Suprapubic skin (tissue), 4 donors: ENCODE measurements at places on chromosomes 6 and 20.
A peak's percentile ranks its signal among the peaks of the same experiment; 100 is the strongest.

GRCh38 chr6:161624111-161624510, 350.2 kb upstream of the AGPAT4 start:
- H3K4me1 ChIP-seq = no peaks in the 10 kb centered on the region
- H3K27me3 ChIP-seq = no peaks in the 10 kb centered on the region
- H3K4me3 ChIP-seq = no peak overlapping the region
- no peak overlapping the region for H3K27ac ChIP-seq

DNA sequence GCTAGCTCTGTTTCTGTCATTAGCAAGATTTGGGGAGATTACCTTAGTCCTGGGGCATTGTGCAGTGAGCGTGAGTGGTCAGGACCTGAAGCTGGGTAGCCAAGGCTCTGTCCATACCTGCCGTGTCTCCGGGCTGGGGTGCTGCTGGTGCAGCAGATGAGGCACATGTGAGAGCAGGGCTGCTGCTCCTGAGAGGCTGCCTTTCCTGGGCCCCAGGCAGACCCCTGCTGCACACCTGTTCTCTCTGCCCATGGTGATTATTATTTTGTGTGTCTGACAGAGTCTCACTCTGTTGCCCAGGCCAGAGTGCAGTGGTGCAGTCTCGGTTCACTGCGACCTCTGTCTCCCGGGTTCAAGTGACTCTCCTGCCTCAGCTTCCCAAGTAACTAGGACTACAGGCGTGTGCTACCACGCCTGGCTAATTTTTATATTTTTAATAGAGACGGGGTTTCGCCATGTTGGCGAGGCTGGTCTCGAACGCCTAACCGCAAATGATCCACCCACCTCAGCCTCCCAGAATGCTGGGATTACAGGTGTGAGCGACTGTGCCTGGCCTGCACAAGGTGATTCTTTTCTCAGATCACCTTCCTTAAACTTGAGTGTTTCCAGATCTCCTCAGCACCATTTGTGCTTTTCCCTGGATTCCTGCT, 36.8 kb upstream of the IRF4 start:
- H3K27ac ChIP-seq = no peak overlapping the region
- H3K36me3 ChIP-seq = peaks cover 7% of the 10 kb centered on the region
- H3K4me1 ChIP-seq = no peaks in the 10 kb centered on the region
- H3K27me3 ChIP-seq = no peaks in the 10 kb centered on the region
- no peak for DNase-seq
- no peak overlapping the region for H3K4me3 ChIP-seq

DNA sequence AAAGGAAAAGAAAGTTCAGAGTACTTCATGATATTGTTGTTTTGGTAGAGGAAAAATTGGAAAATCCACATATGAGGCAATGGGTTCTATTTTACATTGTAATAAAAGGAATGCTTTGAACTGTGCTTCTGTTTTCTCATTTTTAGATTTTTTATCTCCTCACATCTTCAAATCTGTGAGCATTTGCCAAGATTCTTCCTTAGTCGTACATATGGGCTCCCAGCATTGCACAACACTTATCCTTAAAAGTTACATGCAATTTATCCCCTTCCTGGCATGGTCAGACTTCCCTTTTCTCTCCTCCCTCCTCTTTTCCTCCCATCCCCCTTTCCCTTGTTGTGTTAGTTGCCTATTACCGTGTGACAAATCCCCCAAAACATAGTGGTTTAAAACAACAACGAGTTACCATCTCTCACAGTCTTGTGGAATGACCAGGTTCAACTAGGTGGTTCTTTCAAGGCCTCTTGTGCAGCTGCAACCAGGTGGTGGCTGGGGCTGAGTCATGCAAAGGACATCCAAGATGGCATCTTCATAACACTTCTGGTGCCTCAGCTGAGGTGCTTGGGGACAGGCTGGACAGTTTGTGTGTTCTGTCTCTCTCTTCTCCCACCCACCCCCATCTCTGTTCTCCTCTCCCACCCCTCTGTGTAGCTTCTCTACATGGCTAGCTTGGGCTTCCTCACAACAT, 68.7 kb downstream of the TXNDC5 start:
- DNase-seq = no peak
- H3K4me3 ChIP-seq = no peak overlapping the region
- H3K36me3 ChIP-seq = no peaks in the 10 kb centered on the region
- no peaks in the 10 kb centered on the region for H3K27me3 ChIP-seq

GRCh38 chr6:149012040-149012545, 265.3 kb downstream of the UST start:
- H3K36me3 ChIP-seq = no peaks in the 10 kb centered on the region
- DNase-seq = no peak
- no peak overlapping the region for H3K27ac ChIP-seq
- H3K27me3 ChIP-seq = no peaks in the 10 kb centered on the region
- no peak overlapping the region for H3K4me3 ChIP-seq

DNA sequence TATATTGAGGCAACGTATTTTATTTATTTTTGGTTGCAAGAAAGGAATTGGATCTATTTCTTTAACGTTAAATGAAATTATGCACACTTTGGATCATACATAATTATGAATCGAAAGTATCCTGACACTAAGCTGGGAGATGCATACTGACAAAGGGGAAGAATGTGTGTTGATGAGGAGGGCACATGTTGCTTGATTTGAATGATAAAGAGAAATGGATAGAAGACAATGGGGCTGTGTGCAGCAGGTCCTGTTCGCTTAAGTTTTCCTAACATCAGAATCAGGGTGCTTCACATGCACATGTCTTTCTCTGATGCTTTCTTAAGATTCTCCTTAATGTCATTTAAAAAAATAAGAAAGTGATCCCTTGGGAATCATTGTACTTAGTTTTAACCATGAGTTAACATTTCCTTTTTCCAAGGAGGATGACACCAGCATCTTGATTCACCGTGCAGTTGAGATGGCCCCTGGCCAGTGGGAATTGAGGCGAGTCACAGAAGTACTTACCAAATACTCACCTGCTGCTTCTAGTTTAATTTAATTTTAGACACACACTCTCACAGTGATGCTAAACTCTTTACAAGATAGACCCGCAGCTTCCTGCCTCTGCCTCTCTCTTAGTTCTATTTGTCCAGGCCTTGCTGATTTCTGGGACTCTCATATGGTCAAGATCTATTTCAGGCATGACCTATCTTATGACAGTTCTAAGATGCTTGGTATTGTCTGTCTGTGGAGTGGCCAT, 116.5 kb downstream of the CLIC5 start:
- no peak overlapping the region for H3K27ac ChIP-seq
- H3K4me1 ChIP-seq = peaks cover 7% of the 10 kb centered on the region
- H3K36me3 ChIP-seq = no peaks in the 10 kb centered on the region
- H3K4me3 ChIP-seq = no peak overlapping the region

DNA sequence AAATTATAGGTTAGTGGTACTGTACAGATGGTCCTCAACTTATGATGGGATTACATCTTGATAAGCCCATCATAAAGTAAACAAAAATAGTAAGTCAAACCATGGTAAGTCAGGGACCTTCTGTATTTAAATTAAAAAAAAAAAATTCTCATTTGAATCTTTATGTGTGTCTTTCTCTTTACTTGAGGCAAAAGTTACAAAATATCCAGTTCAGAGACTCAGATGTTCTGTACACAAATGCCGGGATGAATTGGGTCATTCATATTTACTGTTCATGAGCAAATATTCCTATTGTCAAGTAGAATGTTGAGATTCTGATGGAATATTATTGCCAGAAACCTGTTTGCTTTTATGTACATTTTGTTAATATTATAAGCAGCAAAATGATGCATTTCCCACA, 13.4 kb downstream of the PHACTR2 start:
- no peak overlapping the region for H3K27ac ChIP-seq
- H3K27me3 ChIP-seq = no peaks in the 10 kb centered on the region
- peaks cover 18% of the 10 kb centered on the region for H3K4me1 ChIP-seq
- DNase-seq = no peak
- H3K4me3 ChIP-seq = no peak overlapping the region

- no peaks in the 10 kb centered on the region for H3K27me3 ChIP-seq
- DNase-seq = no peak
- H3K36me3 ChIP-seq = no peaks in the 10 kb centered on the region
- no peak overlapping the region for H3K27ac ChIP-seq
These were observed 7.6 kb upstream of the VEGFA start for GRCh38 chr6:43762410-43762768.

GRCh38 chr20:57964011-57964862, 254.4 kb upstream of the PMEPA1 start:
- peak overlapping the region; percentile 61 for H3K27ac ChIP-seq
- no peaks in the 10 kb centered on the region for H3K27me3 ChIP-seq
- H3K4me3 ChIP-seq = no peak overlapping the region
- H3K36me3 ChIP-seq = no peaks in the 10 kb centered on the region
- no peak for DNase-seq

GRCh38 chr20:62014889-62015537, 50.7 kb downstream of the TAF4 start:
- DNase-seq = no peak
- H3K27me3 ChIP-seq = no peaks in the 10 kb centered on the region
- no peak overlapping the region for H3K4me3 ChIP-seq
- H3K36me3 ChIP-seq = peaks cover 27% of the 10 kb centered on the region
- H3K4me1 ChIP-seq = peaks cover 13% of the 10 kb centered on the region

- no peak overlapping the region for H3K27ac ChIP-seq
- no peak overlapping the region for H3K4me3 ChIP-seq
- peak; percentile 30 for DNase-seq
- H3K27me3 ChIP-seq = peaks cover 4% of the 10 kb centered on the region
- H3K4me1 ChIP-seq = peaks cover 14% of the 10 kb centered on the region
These were observed 5.6 kb downstream of the MDFI start for GRCh38 chr6:41643899-41644269.

DNA sequence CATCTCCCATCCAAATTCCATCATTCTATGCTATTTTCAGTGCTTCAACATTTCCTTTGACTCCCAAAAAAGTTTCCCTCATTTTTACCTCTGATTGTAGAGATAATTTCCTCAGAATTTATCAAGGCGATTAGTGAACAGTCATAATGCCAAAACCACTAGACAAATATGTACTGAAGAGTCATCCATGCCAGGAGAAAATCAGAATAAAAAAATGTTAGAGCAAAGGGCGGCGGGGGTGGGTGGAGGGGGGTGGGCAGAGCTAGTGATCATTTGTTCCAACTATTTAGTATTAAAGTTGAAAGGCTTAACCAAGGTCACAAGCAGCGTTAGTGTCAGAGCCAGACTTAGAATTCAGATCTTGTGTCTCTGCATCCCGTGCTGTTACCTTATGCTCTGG, 5.3 kb upstream of the ADGRF5 start:
- no peak for DNase-seq
- no peak overlapping the region for H3K4me3 ChIP-seq
- H3K36me3 ChIP-seq = no peaks in the 10 kb centered on the region
- no peak overlapping the region for H3K27ac ChIP-seq
- no peaks in the 10 kb centered on the region for H3K27me3 ChIP-seq
- H3K4me1 ChIP-seq = peaks cover 4% of the 10 kb centered on the region

GRCh38 chr20:48238781-48239180, 453.5 kb upstream of the SULF2 start:
- no peak overlapping the region for H3K4me3 ChIP-seq
- peaks cover 4% of the 10 kb centered on the region for H3K27me3 ChIP-seq
- H3K27ac ChIP-seq = no peak overlapping the region
- H3K4me1 ChIP-seq = no peaks in the 10 kb centered on the region

DNA sequence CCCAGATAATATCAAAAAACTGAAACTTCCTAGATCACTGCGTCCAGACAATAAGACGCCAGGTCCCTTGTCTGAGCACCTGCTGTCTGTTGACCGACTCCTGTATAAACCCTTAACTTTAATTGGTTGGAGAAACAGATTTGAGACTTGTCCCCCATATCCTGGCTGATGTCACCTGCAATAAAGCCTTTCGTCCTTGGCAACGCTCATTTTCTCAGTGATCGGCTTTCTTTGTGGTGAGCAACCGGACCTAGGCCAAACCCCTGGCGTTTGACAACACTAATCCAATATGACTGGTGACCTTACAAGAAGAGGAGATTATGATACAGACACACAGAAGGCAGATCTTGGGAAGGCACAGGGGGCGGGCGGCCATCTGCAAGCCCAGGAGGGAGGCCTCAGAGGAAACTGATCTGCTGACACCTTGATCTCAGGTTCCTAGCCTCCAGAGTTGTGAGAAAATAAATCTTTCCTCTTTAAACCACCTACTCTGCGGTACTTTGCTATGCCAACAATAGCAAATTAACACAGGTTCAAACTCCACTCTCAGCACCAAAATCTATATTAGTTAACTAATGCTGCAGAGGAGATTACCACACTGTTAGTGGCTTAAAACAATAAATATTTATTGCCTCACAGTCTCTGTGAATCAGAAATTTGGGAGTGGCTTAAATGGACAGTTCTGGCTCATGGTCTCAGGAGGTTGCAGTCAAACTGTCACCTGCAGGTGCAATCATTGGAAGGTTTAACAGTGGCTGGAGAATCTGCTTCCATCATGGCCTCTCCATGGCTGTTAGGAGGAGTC, 178.7 kb downstream of the OTOR start:
- no peaks in the 10 kb centered on the region for H3K36me3 ChIP-seq
- H3K4me1 ChIP-seq = no peaks in the 10 kb centered on the region
- no peak overlapping the region for H3K4me3 ChIP-seq
- no peak overlapping the region for H3K27ac ChIP-seq
- no peak for DNase-seq
- no peaks in the 10 kb centered on the region for H3K27me3 ChIP-seq

- no peaks in the 10 kb centered on the region for H3K4me1 ChIP-seq
- no peaks in the 10 kb centered on the region for H3K27me3 ChIP-seq
- H3K36me3 ChIP-seq = no peaks in the 10 kb centered on the region
- no peak for DNase-seq
These were observed 671.7 kb upstream of the CITED2 start for GRCh38 chr6:140046016-140046632.

- DNase-seq = no peak
- no peaks in the 10 kb centered on the region for H3K27me3 ChIP-seq
- H3K27ac ChIP-seq = no peak overlapping the region
- H3K4me1 ChIP-seq = peaks cover 25% of the 10 kb centered on the region
These were observed 5.5 kb downstream of the FOXS1 start for GRCh38 chr20:31839782-31840487.

DNA sequence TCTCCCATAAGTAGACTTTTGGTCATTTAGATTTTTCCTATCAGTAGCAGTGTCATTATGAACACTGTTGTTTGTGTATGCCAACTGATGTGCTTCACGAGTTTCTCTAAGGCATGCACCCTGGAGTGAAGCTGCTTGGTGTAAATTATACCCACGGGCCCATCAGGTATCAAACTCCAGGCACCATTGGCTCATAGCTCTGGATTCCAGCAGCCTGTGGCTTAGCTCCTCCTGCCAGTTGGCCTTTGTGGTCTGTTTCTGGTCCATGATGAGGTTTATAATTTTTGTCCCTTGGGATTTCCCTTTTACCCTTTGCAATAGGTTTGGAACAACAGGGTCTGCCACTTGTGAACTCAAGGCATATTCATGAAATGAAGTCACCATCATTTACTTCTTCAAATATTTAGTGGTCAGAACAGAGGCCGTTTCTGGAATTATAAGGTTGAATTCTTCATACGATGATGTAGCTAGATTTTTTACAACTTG, 350.5 kb downstream of the PRL start:
- no peak overlapping the region for H3K4me3 ChIP-seq
- no peak overlapping the region for H3K27ac ChIP-seq
- DNase-seq = no peak

DNA sequence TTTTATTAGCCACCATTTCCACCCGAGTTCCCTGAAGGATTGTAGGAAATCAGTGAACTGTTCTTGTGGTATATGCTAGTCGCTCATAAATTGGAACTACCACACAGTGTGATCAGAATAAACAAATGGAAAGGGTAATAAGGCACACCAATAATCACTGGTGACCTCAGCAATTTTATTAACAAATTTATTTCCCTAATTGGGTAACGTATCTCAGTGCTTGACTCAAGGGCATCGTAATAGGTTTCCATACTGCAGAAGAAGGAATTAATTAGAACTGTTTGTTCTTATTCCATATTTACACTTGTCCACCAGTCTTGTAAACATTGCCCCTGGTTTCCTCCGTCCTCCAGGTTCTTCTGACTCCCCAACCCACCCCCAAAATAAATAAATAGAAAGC, 10.0 kb upstream of the UQCC2 start:
- H3K4me3 ChIP-seq = no peak overlapping the region
- peaks cover 9% of the 10 kb centered on the region for H3K27me3 ChIP-seq
- peaks cover 4% of the 10 kb centered on the region for H3K4me1 ChIP-seq
